ENCODE measurements at places on chromosomes 3 and 15.

GRCh38 chr15:50687302-50687902, 805 bp upstream of the TRPM7 start:
- DNase-seq, result no peak

DNA sequence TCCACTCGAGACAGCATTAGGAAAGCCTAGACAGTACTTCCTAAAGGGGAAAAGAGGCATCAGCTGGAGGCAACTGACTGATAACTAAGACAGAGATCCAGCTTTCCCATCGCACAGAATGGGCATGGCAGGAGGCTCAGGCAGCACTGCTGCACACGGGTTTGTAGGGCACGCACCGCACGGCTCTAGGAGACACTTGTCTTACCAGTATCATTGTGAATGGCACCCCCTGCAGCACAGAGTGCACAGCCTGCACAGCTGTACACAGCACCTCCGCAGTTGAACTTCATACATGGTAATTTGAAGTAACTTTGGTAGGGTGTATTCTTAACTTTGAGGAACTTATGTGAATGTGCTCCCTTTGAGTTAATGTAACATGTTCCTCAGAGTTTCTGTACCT, 281.6 kb downstream of the PLCL2 start:
- no peak for DNase-seq

DNA sequence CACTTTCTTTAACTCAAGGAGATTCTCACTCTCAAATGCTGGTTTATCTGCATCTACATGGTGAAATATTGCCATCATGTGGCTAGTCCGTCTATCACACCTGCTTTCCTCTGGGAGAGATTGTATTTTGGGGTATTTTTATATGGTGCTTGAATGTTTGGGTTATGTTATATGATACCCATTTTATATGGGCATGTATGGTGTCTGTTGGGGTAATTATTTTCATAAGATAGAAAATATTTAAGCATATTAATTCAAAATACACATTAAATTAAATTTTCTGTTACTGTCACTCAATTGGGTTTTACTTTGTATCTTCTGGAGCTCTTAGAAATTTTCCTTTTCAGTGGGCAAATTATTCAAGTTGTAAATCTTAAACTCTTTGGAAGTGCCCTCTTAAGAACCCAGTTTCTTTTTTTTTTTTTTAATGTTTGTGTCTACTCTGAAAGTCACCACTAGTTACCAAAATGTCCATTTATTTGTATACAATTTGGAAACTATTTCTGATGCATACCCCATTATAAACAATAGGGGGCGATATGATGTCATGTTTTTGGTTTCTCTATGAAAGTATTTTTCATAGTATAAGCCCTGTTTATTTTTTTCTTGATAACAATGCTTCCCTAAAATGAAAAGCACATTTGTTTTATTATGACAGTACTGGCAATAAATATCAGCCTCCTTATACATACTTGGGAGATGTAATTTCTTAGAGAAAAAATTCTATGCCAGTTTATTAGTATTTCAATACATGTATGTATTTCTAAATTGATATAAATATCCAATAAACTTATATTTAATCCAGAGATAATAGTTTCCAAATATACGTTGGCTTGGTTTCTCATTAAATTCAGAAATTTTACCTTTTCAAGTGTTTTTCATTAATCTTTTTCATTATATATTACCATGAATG, 36.1 kb upstream of the PLSCR5 start:
- no peak for DNase-seq

- no peak for DNase-seq
Measured at GRCh38 chr3:192817053-192817452, 89.7 kb upstream of the FGF12 start.

DNA sequence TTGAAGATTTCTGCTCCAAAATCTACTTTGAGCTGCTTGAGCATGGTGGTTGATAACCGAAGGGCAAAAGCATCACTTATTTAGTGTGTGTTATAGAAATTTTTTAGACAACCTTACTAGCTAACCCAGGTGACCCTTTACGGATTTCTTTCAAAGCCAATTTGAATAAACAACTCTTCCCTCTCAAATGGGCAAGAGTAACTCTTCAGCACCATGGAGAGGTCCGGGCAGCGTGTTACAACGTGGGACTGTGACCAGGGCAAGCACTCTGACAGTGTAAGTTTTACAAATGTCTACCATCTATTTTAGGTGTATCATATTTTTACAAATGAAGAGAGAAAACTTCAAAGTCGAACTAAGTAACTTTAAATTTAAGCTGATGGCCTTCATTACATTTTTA, 471.8 kb downstream of the MFSD1 start:
- DNase-seq, result no peak

GRCh38 chr3:127590593-127591465, at the start of gene TPRA1:
Gene TPRA1, minus strand, starts transcription at chr3:127590733. Its CDS starts 10,587 bp downstream, at chr3:127580146.
- peak; percentile 92 for DNase-seq

GRCh38 chr3:89104499-89104898, 2.9 kb upstream of the EPHA3 start:
- no peak for DNase-seq

GRCh38 chr15:92232317-92232716, 161.4 kb upstream of the ST8SIA2 start:
- DNase-seq, result no peak

- no peak for DNase-seq
Measured at GRCh38 chr3:42655331-42655888, 1.9 kb downstream of the ZBTB47 start.

DNA sequence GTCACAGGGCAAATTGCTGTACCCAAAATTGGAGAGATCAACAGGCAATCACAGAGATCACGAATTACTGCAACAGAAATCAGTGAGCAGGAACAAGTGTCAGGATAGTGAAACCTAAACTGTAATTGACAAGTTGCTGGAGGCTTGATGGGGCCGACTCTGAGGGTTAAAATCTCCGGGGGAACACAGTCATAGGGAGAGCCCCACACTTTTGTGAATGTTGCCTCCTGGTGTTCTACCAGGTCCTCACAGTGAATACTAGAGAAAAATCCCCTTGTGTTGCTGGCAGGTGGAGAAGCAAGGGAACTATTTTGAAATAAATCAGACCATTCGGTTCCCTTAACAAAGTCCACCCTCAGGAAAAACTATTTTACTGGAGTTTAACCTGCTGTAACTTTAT, 697.5 kb upstream of the CBLB start:
- no peak for DNase-seq

DNA sequence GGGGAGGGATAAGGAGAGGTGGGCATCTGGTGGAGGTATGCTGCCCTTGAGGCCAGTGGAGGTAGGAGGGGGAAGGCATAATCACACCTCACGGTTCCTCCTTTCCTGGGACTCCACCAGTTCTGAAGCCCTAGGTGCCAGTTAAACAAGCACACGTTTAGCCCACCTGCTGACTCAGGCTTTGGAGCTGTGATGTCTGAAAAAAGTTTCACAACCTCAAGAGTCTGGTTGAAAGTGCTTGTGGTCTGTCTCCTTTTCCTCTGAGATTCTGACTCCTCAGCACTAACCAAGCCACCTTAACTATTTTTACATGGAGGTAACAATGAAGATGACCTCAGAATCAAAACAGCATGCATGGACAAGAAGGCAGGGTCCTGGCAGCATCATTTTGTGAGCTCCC, 23.0 kb downstream of the HPS3 start:
- DNase-seq, result no peak

GRCh38 chr3:190056742-190057141, 64.0 kb downstream of the P3H2 start:
- DNase-seq, result no peak

DNA sequence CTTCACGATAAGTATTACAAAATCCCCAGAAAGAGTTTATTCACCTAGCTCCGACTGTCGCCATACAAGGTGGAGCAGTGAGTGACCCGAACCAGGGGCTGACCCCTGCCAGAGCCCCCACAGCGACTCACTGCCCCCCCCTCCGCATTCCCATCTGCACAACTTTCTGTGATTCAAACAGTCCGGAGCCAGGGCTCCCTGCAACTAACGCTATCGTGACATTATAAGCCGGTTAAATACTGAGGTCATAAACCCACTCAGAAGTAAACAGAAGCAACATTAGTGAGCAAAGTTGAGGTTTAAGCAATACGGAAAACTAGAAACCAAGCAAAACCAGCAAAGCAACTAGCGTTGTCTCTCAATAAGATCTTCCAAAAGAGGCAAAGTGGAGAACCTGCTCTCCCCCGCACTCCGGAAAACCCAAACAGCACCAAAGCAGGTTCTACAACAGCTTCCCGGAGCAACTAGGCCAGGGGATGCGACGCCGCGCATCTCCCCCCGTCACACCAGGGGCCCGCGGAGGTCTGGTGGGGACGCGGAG, 642 bp downstream of the SCAP start:
- DNase-seq, result peak; percentile 14

DNA sequence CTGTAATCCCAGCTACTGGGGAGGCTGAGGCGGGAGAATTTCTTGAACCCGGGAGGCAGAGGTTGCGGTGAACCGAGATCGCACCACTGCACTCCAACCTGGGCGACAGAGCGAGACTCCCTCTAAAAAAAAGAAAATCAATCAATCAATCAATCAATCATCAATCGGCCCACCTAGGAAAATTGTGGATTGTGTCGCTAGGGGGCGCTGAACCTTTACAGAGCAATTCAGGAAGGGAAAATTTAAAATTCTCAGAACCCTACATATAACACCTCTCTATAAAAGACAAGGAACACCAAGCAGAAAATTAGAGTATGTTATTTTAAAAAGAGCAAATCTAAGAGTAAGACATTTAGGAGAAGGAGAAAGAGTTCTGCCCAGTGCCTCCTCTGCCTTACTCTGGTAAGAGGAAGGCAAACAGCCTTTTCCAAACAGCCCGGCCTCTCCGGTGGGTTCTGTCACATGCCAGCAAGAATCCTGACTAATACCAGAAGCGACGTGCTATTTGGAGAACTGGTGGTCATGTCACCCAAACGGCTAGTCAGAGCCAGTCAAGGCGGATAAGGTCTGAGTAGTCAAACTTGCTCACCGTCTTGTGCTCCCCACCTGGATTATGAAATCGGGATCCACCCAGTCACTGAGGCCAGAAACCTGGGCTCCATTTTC, 22.3 kb upstream of the SMCO1 start:
- no peak for DNase-seq

- DNase-seq, result no peak
Measured at GRCh38 chr3:32712506-32713055, 27.6 kb downstream of the CNOT10 start.

GRCh38 chr15:63181648-63182047, 7.8 kb upstream of the RAB8B start:
- no peak for DNase-seq

DNA sequence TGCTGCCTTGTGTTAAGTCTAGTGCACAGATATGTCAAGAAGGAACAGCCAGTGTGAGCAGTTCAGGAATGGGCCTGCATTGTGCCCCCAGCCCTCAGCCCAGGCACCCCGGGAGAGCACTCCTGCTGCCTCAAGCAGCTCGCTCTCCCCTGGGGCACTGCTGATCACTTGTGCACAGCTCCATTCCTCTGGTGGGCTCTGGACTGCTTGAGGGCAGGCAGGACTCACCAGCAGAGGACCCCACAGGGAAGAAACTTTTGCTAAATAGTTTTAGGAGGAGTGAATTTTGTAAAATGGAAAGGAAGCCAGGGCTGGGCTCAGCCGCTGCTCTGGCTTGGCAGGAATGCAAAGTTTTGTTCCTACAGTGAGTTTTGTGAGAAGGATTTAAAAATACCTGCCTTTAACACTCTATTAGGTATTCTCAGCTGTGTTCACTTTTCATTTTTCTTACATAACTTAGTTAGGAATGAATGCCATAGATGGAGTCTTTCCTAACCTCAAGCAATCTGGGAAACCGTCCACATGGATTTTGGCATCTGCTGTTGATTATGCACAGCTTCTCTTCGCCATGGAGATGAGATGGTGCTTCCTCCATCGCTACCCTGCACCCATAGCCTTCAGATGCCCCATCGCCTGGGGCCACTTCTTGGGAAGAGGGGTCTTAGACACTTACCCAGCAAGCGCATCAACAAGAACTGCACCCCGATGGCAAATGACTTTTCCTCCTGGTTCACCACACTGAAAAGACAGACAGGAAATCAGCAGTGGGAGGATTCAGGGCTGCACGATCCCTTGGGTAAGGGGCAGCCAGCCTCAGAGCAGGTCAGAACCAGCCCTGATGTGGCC, 42.3 kb upstream of the RAB6B start:
- DNase-seq, result no peak

DNA sequence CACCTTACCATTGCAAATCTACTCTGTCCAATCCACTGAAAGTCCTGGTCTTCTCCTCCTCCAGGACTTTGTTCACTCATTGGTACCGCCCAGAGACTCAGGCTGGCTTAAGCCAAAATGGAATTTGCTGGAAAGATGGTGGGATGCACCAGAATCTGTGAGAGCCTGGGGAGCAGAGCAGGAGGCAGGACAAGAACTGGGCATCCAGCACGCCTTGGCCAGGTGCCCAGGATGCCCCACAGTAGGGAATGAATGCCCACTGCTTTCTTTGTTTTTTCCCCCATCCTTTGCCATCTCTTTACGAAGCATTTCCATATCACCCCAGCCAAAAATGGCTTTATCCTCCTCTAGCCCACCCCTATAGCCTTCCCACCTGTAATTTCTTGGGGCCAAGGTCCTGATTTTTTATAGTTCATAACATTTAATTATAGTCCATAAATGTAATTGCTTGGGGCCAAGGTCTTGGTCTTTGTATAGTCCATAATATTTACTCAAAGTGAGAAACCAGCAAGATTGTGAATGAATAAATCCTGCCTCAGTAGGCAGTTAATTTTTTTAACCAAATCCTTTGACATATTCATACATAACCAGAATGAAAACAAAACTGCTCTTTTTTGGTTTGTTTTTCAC, 23.3 kb upstream of the IREB2 start:
- no peak for DNase-seq

DNA sequence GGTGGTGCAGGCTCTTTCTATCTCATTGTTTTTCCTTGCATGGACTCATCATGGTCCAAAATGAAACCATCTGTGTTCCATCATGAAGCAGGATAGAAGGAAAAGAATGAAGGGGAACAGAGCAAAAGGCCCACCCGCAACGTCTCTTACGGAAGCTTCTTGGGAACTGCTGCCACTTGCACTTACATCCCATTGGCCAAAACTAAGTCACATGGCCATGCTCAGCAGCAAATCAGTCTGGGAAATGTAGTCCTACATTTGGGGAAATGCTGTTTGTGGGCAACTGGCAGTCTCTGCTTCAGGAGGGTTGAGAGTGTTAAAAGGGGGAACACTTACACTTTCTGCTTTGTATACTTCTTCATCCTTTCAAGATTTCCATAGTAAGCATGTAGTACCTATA, 191.6 kb downstream of the SV2B start:
- DNase-seq, result no peak

DNA sequence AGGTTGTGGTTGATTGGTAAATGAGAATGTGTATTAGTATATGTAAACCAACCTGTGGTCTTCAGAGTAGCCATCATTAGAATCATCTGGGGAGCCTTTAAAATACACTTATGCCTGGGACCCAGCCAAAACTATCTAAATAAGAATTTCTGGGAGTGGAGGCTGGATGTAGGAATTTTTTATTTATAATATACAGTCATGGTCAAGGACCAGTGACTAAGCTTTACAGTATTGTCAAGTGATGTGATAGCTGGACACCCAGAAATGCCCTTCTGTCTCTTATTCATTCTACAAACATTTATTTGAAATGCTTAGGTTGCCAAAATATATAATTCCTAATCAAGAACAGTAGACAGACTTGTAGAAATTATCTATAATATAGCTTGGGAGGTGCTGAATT, 132.2 kb downstream of the MBNL1 start:
- no peak for DNase-seq

All from retinal pigment epithelial cell (primary cell).